ENCODE measurements at places on chromosomes 2 and 18.

DNA sequence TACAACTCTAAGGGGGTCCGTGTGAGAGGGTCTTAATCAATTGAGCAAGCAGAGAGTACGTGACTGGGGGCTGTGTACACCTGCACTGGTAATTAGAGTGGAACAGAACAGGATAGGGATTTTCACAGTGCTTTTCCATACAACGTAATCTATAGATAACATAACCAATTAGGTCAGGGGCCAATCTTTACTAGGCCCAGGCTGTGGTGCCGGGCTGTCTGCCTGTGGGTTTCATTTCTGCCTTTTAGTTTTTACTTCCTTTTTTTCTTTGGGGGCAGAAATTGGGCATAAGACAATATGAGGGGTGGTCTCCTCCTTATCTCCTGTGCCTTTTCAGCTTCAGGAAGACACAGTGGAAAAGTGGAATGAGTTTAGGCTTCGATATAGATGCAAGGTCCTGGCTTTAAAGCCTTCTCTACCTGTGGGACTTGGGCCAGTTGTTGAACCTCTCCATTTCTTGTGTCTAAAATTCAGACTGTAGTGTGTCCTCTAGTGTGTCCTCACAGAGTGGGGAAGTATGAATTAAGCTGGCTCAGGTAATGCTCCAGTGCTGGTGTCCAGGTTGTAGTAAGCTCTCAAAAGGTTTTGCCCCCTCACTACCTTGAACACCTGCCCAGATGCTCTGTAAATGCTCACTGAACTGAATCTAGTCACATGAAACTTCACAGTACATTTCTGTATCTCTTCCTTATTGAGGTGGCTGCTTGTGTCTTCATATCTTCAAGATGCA lies 422.8 kb downstream of the SETBP1 start:
- DNase-seq: no peak

DNA sequence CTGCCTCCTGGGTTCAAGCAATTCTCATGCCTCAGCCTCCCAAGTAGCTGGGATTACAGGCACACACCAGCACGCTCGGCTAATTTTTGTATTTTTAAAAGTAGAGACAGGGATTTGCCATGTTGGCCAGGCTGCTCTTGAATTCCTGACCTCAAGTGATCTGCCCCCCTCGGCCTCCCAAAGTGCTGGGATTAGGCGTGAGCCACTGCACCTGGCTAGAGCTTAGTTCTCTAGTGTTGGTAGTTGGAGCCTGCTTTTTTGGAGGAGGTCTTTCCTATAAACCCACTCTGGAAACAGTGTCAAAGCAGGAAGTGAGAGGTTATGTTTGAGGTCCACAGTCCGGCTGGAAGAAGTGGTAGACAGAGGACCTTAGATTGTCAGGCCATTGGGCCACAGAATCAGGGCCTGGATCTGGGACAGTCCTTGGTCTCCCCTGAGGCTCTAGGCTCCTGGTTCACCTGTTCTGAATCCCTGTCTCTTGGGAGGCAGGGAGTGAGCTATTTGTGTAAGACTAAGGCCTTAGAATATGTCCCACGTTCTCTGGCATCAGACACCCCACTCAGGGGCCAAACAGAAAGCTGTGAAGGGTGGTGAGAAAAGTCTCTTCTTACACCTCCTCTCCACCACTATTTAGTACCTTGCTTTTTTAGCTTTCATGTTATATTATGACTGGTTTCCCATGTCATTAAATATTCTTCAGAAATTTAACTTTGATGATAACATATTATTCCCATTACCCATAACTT lies 34.5 kb downstream of the PCBP1 start:
- DNase-seq: no peak

DNA sequence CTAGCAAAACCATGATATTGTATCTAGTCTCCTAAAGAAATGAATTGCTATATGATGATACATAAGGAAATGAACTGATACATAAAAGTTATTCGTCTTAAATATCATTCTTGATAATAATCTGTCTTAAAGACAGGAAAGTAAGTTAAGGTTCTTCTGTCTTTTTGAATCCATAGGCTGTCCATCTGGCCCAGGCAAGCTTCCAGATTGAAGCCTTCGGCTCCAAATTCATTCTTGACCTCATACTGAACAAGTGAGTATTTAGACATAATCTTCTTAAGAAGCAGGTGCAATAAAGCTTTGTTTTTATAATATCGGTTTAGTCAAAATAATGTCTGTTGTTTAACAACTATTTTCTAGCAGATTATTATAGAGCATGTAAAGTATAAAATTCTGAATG lies 37.7 kb downstream of the ADAM23 start:
- DNase-seq: no peak

- peak; percentile 39 for DNase-seq
Measured at GRCh38 chr2:34096562-34097171, 497.6 kb upstream of the FAM98A start.
